H9 (cell line): ENCODE measurements at places on chromosomes 3 and 15. TPM values are rescaled to one million over a fixed set of nuclear protein-coding genes. Genes with fewer than 3 reads are reported as not detected.

Gene PRSS50
- 0.24 and 0.59 TPM in 2 replicates for total RNA-seq

Gene TMEM42
- 11.8 and 12.2 TPM in 2 replicates for total RNA-seq

Gene PLIN1
- 0.09 TPM in 1 of 2 replicates, not detected in the other for total RNA-seq

Gene MORC1
- not detected in 2 replicates for total RNA-seq

Gene SSR3
- 176 and 177 TPM in 2 replicates for total RNA-seq

Gene GALNT15
- total RNA-seq, result 0.04 TPM in 1 of 2 replicates, not detected in the other

Gene RARRES1
- total RNA-seq, result 0.72 and 0.81 TPM in 2 replicates

Gene LPCAT4
- 62.2 and 71.1 TPM in 2 replicates for total RNA-seq

GRCh38 chr15:52295421-52296001, at the start of gene MYO5C:
Gene MYO5C (minus strand): TSS chr15:52295804. CDS start chr15:52295636, 168 bp downstream.
- H3K27ac ChIP-seq, result no peak within 1 kb of the TSS
- no peaks in the 10 kb centered on the region for H3K27me3 ChIP-seq
- DNase-seq, result peak; percentile 92
- H3K4me1 ChIP-seq, result no peaks in the 10 kb centered on the region
- H3K36me3 ChIP-seq, result peaks cover 6% of the 10 kb centered on the region; the same call in 2 of the 3 replicates
- H3K4me3 ChIP-seq, result peak within 1 kb of the TSS; percentile 69

GRCh38 chr3:41176596-41176995, 22.7 kb upstream of the CTNNB1 start:
- DNase-seq, result no peak
- no peak overlapping the region for H3K4me3 ChIP-seq
- H3K27ac ChIP-seq, result no peak overlapping the region
- H3K27me3 ChIP-seq, result no peaks in the 10 kb centered on the region
- no peaks in the 10 kb centered on the region for H3K4me1 ChIP-seq

- H3K27me3 ChIP-seq, result no peaks in the 10 kb centered on the region
- no peak for DNase-seq
- no peak overlapping the region for H3K27ac ChIP-seq
Measured at GRCh38 chr15:47460795-47461573, 256.3 kb upstream of the SEMA6D start.

DNA sequence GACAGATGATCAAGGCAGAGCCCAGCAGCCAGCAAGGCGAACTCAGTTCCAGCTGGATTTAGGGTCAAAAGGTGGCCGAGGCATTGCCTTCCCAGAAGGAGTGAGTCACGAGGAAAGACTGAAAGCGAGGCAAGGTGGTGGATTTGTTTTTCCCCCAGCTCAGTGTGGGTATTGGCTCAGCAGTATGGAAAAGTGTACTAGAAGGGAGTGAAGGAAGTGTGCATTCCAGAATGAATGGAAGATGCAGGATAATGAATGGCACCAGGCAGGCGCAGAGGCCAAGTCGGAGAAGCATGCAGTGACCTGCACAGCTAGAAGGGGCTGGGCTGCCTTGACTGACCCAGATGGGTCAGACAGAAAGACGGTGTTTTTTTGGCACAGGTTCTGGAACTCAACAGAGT, 46.3 kb downstream of the FOXP1 start:
- no peaks in the 10 kb centered on the region for H3K36me3 ChIP-seq
- no peak for DNase-seq
- no peak overlapping the region for H3K4me3 ChIP-seq
- H3K4me1 ChIP-seq, result peaks cover 3% of the 10 kb centered on the region

DNA sequence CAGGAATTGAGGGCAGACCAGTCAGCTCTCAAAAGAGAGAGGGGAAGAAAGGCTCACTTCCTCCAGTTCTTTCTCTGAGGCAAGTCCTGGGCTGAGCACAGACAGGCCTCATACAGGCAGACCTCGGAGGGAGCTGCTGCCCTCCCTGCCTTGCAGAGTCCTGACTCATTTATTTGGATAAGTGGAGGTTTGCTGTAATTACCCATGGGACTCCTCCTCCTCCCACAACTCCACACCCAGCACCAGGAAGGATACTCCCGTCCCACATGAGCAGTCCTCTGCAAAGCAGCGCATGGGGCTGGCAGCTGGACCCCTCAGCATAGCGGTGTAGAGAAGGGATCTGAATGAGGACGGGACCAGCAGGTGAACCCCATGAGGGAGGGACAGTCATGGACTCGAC, 13.4 kb upstream of the SCN10A start:
- H3K4me3 ChIP-seq, result no peak overlapping the region
- no peak overlapping the region for H3K27ac ChIP-seq
- no peaks in the 10 kb centered on the region for H3K36me3 ChIP-seq
- no peaks in the 10 kb centered on the region for H3K27me3 ChIP-seq
- H3K4me1 ChIP-seq, result peaks cover 1% of the 10 kb centered on the region; the same call in 1 of the 2 replicates
- no peak for DNase-seq

DNA sequence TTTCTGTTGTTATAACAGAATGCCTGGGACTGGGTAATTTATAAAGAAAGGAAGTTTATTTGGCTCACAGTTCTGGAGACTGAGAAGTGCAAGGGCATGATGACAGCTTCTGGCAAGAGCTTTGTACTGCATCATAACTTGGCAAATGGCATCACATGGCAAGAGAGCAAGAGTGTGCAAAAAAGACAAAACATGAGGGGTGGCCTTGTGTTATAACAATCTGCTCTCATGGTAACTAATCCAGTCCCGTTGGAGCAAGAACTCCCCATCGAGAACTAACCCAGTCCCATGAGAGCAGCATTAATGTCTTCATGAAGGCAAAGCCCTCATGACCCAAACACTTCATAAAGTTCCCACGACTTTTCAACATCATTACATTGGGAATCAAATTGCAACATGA, 23.2 kb downstream of the SCN11A start:
- H3K27me3 ChIP-seq, result no peaks in the 10 kb centered on the region
- DNase-seq, result no peak
- no peak overlapping the region for H3K4me3 ChIP-seq
- H3K4me1 ChIP-seq, result no peaks in the 10 kb centered on the region

GRCh38 chr3:42539871-42540714, 37.6 kb downstream of the VIPR1 start:
- H3K27ac ChIP-seq, result no peak overlapping the region
- peak; percentile 92 for DNase-seq
- no peaks in the 10 kb centered on the region for H3K36me3 ChIP-seq
- no peak overlapping the region for H3K4me3 ChIP-seq

- H3K4me3 ChIP-seq, result no peak overlapping the region
- H3K4me1 ChIP-seq, result peaks cover 12% of the 10 kb centered on the region
- no peaks in the 10 kb centered on the region for H3K36me3 ChIP-seq
- no peaks in the 10 kb centered on the region for H3K27me3 ChIP-seq
- no peak overlapping the region for H3K27ac ChIP-seq
- no peak for DNase-seq
Measured at GRCh38 chr3:154660811-154661210, 230.8 kb upstream of the GPR149 start.

DNA sequence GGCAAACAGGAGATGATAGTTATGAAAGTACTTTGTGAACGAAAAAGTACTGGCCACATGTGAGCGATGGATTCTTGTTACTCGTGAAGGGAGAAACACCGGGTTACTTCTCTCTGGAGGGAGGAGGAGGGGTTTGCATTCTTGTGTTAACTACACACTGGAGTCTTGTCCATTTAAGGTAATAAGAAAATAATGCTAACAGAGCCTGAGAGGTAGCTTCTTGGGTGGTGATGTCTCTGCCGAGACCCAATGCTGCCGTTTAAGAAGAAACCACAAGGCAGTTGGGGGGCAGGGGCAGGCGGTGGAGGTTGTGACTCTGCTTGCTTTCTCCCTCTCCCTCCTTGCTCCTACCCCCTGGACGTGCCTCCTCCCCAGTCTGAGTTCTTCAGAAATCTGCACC, 100.9 kb upstream of the ROPN1 start:
- H3K27me3 ChIP-seq, result no peaks in the 10 kb centered on the region
- H3K4me3 ChIP-seq, result no peak overlapping the region
- no peaks in the 10 kb centered on the region for H3K36me3 ChIP-seq
- H3K27ac ChIP-seq, result no peak overlapping the region
- no peaks in the 10 kb centered on the region for H3K4me1 ChIP-seq
- DNase-seq, result no peak

- H3K27ac ChIP-seq, result no peak overlapping the region
- no peak overlapping the region for H3K4me3 ChIP-seq
- no peaks in the 10 kb centered on the region for H3K36me3 ChIP-seq
- H3K27me3 ChIP-seq, result no peaks in the 10 kb centered on the region
Measured at GRCh38 chr3:84825817-84826216, 133.0 kb upstream of the CADM2 start.

GRCh38 chr15:86183596-86184491, 104.2 kb downstream of the AGBL1 start:
- no peaks in the 10 kb centered on the region for H3K27me3 ChIP-seq
- no peak for DNase-seq
- no peaks in the 10 kb centered on the region; the same call in 2 of the 3 replicates for H3K36me3 ChIP-seq
- H3K27ac ChIP-seq, result no peak overlapping the region
- H3K4me1 ChIP-seq, result no peaks in the 10 kb centered on the region; the same call in 1 of the 2 replicates

GRCh38 chr3:67653425-67654098, 850 bp downstream of the SUCLG2 start:
- peaks cover 10% of the 10 kb centered on the region; the same call in 1 of the 2 replicates for H3K36me3 ChIP-seq
- peak overlapping the region; percentile 63 for H3K4me3 ChIP-seq
- no peak for DNase-seq
- no peaks in the 10 kb centered on the region for H3K4me1 ChIP-seq

- no peak for DNase-seq
- no peaks in the 10 kb centered on the region for H3K27me3 ChIP-seq
- H3K27ac ChIP-seq, result no peak overlapping the region
- peaks cover 6% of the 10 kb centered on the region for H3K36me3 ChIP-seq
- H3K4me1 ChIP-seq, result no peaks in the 10 kb centered on the region; the same call in 1 of the 2 replicates
Measured at GRCh38 chr3:110101361-110101760, 764.0 kb upstream of the DPPA4 start.

DNA sequence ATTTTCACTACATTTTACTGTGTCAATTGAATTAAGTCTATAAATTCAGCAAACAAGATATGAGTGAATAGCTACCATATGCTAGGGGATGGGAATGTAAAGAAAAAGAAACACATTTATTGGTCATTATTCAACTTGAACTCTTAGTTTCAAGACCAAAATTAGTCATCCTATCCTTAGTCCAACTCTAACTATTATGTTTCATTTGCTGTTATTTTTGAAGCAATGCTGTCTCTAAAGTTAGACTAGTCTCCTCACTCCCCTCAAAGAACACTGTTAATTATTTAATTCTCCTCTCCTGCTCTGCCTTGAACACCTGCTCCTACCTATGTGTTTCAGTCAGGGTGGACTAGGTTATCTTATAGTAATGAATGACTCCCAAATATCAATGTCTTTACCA, 920.9 kb downstream of the TUSC7 start:
- H3K27ac ChIP-seq, result no peak overlapping the region
- no peak overlapping the region for H3K4me3 ChIP-seq
- no peaks in the 10 kb centered on the region; the same call in 1 of the 2 replicates for H3K4me1 ChIP-seq
- no peaks in the 10 kb centered on the region for H3K27me3 ChIP-seq
- H3K36me3 ChIP-seq, result no peaks in the 10 kb centered on the region

DNA sequence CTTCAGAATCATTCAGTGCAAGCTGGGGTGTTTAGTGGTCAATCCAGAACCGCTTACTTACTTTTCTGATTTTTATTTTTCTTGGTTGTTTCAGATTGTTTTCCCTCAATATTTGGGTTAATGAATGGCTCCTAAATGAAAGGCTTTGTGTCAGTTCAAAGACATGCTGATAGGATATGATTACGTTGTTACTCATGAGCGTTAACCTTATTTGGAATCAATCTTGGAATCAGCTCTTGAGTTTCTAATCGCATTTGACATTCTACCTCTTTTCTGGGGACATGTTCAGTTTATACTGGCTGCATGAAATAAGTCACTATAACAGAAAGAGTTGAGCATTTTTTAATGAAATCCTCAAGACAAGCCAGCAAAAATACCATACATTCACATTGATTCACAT, 50.2 kb downstream of the ATP11B start:
- peaks cover 3% of the 10 kb centered on the region; the same call in 1 of the 3 replicates for H3K36me3 ChIP-seq
- H3K4me3 ChIP-seq, result no peak overlapping the region
- no peak overlapping the region for H3K27ac ChIP-seq
- H3K4me1 ChIP-seq, result no peaks in the 10 kb centered on the region
- no peaks in the 10 kb centered on the region for H3K27me3 ChIP-seq

DNA sequence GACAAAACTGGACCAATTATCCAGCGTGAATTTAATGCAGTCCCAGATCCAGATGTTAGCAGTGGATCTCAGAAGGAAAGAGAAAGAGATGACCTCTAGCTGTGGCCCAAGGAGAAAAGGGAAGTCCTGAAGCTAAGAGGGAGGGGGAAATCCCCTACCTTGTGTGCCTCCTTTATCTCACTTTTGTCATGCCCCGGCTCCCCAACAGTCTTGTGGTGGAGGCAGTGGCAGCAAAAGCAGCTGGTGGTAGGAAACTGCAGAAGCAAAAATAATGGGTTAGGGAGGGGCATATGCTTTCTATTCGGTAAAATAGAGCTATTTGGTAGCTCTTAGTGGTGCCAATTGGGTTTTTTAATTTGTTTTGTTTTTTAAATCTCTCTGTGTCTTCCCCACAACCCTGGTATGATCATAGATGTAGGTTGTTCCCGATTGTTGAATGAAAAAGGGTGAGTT, 56.5 kb downstream of the MCTP2 start:
- H3K4me3 ChIP-seq, result no peak overlapping the region
- no peak overlapping the region for H3K27ac ChIP-seq

DNA sequence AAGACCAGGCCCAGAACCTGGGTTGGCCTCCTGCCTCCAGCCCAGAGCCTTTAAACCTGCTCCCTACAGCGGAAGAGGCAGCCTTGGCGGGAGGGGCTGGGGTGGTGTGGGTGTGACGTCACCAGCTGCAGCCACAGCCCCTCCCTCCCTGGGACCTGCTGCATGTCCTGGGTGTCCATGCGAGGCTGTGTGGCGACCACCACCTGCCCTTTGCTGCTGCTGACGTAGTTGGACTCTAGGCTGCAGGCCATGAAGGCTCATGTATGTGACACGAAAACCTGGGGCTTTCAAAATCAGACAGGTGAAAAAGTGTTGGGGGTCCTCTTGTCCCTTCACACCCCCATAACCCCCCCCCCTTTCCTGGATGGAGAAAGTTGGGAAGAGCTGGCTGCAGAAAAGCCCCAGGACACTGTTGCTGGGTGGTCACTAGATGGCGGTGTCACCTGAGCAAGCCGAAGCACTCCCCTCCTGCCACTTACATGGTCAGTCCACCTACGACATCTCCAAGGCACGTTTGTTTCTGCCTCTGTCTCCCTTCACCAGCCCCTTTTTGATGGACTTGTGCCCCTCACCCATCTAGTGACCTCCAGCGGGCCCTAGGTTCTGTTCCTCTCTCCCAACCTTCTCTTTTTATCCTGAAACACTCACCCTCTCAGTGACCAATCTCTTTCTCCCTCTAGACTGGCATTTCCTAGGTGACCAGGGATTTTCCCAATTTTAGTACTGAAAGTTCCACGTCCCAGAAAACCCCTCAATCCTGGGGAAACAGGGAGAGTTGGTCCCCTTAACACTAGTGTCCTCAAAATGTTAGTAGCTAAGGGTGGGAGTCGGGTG, 35.2 kb downstream of the SLC6A20 start:
- H3K36me3 ChIP-seq, result no peaks in the 10 kb centered on the region
- no peaks in the 10 kb centered on the region for H3K27me3 ChIP-seq
- no peak overlapping the region for H3K4me3 ChIP-seq

- H3K4me3 ChIP-seq, result no peak overlapping the region
- no peak overlapping the region for H3K27ac ChIP-seq
- no peaks in the 10 kb centered on the region for H3K27me3 ChIP-seq
- no peaks in the 10 kb centered on the region for H3K36me3 ChIP-seq
- no peak for DNase-seq
Measured at GRCh38 chr3:185732782-185733181, 92.1 kb downstream of the IGF2BP2 start.
